ENCODE measurements at places on chromosomes 3 and 15. TPM values are rescaled to one million over a fixed set of nuclear protein-coding genes. Genes with fewer than 3 reads are reported as not detected.

The GREM1 gene
- total RNA-seq = 1.2 TPM

The FILIP1L gene
- total RNA-seq = 29.5 TPM

The RPL32 gene
- 493 TPM for total RNA-seq

The SLCO3A1 gene
- 7.6 TPM for total RNA-seq

The ACTRT3 gene
- total RNA-seq = 2.6 TPM

The PARP15 gene
- 0.82 TPM for total RNA-seq

The HYAL1 gene
- 1.1 TPM for total RNA-seq
